Bronchial epithelial cell (primary cell): ENCODE measurements at places on chromosomes 3 and 15. TPM values are rescaled to one million over a fixed set of nuclear protein-coding genes. Genes with fewer than 3 reads are reported as not detected.

The ITIH4 gene
- 0.26 and 1.8 TPM in 2 replicates for total RNA-seq

The DYNC1LI1 gene
- 24.5 and 26.1 TPM in 2 replicates for total RNA-seq

The KNL1 gene
- 0.53 and 1.0 TPM in 2 replicates for total RNA-seq

The NAALADL2 gene
- total RNA-seq, result 1.1 and 1.4 TPM in 2 replicates

The LNP1 gene
- 0.51 and 1.1 TPM in 2 replicates for total RNA-seq
